ENCODE measurements at places on chromosomes 16 and 17.

- no peak for DNase-seq
Measured at GRCh38 chr16:78274771-78275170, 175.3 kb downstream of the WWOX start.

- no peak for DNase-seq
Measured at GRCh38 chr17:75891022-75891604, 5.6 kb downstream of the TRIM65 start.

GRCh38 chr17:80709090-80709695 lies 164.6 kb downstream of the RPTOR start:
- DNase-seq: no peak

DNA sequence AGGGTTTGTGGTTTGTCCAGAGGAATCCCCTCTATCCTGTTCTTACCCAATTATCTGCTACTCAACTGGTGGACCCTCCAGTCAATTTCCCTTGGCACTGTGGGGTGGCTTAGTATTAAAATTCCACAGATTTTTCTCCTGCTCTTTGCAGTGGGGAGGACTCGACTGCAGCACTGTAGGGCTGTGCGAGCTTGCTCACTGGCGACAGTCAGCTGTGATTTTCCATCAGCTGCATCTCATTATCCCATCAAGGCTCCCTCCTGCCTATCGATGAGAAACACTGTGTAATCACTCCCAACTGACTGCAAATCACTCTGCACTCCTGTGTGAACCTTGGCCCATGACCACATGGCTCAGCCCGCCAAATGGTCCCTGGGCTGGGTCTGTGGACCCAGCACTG lies 90.5 kb upstream of the MAF start:
- no peak for DNase-seq

DNA sequence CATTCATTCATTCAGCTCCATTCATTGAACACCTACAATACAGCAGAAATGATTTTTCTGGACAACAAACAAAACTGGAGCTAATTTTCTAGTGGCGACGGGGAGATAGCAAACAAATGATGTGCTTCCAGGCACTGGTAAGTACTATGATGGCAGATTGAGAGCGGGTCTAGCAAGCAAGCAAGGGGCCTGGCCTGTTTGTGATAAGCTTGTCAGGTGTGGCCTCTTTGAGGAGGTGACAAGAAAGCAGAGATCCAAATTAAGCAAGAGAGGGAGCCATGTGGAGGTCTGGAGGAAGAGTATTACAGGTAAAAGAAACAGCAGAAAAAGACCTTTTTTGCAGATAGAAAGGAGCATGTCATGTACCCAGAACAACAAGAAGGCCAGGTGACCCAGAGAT lies 216.1 kb upstream of the CPHXL start:
- no peak for DNase-seq

DNA sequence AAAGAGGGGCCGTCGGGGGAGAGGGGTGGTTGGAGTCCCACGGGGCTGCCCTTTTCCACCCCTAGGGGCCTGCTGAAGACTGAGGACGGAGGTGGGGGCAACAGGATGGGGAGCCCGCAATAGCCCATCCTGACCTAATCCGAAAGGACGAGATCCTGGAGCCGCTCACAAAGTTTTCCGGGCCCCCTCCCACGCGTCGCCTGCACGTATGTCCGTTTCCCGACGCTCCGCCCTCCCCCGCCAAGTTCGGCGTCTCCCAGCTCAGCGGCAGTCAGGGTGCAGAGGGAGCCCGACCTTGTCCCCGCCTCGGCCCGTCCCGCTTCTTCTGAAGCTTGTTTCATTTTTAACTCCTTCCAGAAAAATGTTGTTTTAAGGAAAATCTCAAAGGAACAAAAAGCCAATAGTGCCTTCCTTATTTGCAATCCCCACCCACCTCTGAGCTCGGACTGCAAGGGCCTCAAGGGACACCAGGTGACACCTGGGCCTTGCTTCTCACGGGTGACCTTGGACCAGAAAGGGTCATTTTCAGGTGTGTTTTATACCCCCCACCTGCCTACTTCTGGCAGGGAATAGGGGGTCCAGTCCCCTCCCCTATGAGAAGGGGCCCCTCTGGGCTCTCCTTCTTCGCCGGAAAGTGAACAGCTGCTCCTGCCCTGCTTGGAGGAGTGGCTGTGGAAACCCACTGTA lies 3.4 kb upstream of the ZNF423 start:
- DNase-seq: no peak

- no peak for DNase-seq
Measured at GRCh38 chr17:47413872-47414271, 90.1 kb downstream of the EFCAB13 start.

DNA sequence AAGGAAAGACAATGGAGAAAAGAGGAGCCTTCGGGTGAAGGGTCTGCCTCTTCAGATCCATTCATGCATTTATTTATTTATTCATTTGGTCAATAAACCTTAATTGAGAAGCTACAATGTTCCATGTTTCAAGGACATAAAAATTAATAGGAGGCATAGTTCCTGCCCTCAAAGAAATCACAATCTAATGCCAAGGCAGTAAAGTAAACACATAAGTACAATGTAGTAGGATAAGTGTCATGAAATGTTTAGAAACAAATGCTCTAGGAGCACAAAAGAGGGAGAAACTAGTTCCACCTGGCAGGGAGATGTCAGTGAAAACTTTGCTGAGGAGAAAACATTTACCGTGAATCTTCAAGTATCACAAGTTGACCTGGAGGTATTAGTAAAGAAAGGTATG lies 103.5 kb upstream of the NOG start:
- DNase-seq: no peak

DNA sequence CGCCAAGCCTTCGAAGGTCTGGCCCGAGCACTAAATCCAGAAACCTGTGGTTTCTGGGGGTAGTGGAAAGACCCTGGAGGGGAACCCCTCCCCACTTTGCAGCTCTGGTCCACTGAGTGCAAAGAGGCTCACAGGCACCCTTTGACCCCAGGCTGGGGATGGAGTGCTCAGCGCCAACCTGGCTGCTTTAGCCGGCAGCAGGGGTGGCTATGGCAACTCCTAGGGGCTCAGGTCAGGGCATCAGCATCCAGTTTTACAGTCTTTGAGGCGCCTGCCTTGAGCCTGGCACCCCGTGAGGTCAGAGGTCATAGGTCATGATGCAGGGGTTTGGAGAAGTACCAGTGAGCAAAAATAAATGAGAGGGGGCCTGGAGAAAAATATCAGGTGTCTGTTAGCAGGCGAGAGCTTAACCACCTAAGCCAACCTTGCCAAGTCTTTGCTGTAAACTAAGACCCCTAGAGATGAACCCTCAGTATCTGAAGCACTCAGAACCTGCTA lies 17.9 kb downstream of the CA7 start:
- DNase-seq: no peak

- DNase-seq: no peak
Measured at GRCh38 chr17:72863526-72864211, 228.8 kb downstream of the SLC39A11 start.

- DNase-seq: no peak
Measured at GRCh38 chr17:15291674-15292361, 26.7 kb upstream of the PMP22 start.

GRCh38 chr17:60351012-60351695 lies 40.8 kb downstream of the USP32 start:
- no peak for DNase-seq

- DNase-seq: no peak
Measured at GRCh38 chr17:74427763-74428153, 4.1 kb upstream of the GPRC5C start.

DNA sequence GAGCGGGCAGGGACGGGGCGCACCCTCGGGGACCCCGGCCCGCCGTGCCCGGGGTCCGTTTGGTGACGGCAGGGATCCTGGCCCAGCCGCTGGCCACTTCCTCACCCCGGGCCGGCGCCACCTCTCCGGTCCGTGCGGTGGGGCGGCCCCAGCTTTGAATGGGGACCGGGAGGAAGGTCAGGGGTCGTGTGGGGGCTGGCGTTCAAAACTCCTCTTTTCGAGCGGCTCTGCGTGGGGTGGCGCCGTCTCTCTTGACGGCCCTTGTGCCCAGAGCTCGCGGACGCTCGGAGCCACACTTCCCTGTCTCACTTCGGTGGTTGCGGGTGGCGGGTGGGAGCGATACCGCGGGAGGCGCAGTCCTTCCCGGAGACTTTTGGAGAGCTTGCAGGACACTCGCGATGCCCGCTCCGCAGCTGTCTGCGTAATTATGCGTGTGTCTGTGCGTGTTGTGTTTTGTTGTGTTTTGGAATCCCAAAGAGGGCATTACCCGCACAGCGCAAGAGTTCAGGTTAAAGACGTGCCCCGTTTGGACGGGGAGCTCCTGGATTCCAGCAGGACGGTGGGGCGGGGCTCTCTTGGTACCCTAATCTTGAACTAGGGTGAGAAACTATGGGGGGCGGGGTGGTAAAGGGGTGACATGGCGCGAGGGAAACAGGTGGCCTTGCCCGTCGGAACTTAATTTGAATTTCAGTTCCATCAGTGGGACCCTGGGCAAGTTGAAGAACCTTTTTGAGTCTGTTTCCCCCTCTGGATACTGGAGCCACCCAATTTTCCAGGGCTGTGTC lies 637 bp downstream of the PLCG2 start:
- DNase-seq: no peak

DNA sequence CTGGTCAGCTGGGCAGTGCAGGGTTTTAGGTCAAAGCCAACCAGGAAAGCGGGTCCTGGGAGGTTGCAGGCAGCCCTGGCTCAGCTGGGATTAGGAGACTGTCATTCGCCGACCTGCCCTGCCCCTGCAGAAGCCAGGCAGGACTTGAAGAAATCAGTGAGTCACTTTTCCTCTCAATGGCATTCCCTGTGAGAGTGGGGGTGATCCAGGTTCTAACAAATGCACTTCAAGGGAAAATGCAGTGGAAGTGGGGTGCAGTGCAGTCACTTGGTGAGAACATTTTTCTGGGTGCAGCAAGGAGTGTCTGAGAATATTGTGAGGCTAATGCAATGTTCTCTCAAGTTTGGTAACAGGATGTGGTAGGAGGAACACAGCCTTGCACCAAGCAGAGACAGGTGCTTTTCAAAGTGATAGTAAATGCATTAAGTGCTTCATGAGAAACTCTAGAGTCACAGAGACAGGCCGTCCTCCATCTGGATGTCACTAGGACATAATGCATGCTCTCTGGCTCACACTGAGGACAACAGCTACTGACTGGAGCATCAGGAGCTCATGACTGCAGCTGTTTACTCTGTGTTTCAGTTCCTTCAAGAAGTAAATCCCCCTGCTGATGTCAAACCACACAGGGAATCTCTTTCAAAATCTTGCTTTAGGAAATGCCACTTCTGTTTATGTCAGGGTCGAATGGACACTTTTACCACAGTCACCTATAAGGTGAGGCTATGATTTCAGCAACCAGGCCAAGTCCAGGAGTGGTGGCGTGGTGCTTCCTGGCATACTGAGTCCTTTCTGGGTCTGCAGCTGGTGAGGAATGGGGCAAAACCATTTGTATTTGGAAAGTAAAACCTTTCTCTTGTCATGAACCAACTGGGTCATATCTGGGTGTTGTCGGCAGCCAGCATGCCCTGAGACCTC lies 16.7 kb downstream of the CDK5R1 start:
- DNase-seq: no peak

DNA sequence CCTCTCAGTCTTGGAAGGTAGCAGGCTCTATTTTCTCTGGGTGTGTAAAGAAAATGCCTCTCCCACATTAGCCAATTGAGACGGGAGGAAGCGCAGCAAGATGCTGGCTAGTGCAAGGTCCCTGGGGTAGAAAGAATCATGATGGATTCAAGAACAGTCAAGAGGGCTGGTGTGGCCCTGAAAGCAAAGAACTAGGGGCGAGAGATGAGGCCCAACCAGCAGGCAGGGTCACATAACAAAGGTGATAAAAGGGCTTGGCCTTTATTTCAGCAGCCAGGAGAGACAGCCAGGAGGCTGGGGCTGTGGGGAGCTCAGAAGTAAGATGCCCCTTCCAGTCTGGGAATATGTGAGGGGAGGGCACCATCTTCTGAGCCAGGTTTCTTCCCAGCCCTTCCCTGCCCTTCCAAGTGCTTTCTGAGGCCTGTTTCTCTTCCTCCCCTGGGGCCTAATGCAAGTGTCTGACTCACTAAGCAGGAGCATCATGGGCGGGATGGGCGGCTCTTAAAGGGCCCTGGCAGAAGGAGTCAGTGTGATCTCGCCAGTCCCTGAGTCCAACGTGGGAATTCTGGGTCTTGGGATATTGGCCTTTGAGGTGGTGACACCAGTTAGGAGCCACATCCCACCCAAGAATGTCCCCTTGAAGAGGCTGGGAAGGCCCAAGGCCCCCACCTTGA lies 3.9 kb upstream of the NLRC5 start:
- DNase-seq: peak; percentile 38

DNA sequence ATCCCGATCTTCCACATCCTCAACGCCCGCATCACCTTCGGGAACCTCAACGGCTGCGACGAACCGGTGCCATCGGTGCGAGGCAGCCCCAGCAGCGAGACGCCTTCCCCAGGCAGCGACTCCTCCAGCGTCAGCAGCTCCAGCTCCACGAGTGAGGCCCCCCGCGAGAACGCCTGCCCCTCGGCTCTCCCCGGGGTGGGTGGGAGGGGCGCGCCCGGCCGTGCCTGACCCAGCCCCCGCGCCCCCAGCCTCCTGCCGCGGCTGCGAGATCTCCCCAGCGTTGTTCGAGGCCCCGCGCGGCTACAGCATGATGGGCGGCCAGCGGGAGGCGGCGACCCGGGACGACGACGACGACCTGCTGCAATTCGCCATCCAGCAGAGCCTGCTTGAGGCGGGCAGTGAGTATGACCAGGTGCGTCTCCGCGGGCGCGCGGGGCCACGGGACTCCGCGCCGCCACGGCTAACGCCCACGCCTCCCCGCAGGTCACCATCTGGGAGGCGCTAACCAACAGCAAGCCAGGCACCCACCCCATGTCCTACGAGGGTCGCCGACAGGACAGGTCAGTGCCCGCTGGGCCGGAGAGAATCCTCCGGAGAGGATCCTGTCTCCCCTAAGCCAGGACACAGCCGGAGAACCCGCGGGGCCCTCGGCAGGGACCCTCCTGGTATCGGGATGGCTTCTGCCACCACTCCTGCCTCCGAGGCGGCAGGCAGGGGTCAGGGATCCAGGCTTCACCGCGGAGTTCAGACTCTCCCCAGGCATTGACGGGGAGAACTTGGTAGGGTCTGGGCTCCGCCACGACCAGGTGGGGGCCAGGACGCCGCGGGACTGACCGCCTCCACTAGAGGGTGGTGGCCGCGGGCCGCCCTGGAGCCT lies 10.1 kb downstream of the CORO6 start:
- no peak for DNase-seq

GRCh38 chr16:30121741-30122571 lies 1.1 kb downstream of the MAPK3 start:
- DNase-seq: no peak
